ENCODE measurements at places on chromosomes 12 and 14. TPM values are rescaled to one million over a fixed set of nuclear protein-coding genes. Genes with fewer than 3 reads are reported as not detected.
A peak's percentile ranks its signal among the peaks of the same experiment; 100 is the strongest.

GRCh38 chr14:64296561-64296960 lies 2.4 kb upstream of the ESR2 start:
- DNase-seq: no peak

DNA sequence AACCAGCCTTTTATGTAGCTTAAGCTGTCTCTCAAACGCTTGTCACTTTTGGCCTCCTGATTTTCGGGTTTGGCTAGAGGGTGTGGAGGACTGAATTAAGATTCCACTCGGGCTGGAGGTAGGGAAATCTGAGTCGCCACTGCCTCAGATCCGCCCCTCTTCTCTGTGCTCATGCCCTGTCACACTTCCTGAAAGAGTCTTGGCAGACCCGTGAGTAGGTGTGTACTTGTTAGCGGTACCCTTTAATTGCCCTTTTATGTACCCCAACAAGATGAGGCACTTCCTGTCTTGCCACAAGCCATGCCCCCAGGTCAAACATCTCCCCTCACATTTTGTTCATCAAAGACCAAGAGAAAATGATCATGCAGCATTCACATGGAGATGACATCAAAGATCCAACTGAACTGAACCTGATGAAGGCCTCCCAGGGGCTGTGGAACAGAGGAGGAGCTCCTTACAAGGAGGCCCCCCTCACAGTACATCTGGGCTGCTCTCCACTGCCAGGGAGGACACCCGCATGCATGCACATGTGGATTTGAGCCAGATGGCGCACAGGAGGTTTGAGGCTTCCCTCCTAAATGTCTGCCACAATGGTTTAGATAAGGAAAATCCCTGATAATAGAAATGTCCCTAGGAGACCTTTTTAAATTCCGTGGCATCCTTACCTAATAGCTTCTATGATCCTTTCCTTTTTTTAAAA lies 86.5 kb upstream of the CDKN3 start:
- DNase-seq: no peak

DNA sequence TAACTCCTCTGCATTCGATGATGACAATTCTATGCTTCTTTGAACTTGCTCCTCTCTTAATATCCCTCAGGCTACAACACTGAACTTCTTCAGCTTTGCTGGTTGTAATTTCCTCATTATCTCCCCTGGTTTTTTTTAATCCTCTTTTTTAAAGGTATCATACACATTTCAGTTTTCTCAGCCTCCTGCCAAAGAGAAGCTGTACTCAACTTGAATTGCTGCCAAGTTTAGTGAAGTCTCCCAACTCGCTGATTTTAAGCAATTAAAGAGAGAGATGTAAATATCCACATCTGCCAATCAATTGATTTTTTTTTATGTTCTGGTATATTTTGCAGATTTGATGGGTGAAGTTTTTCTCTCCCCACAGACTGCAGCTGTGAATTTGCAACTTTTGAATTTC lies 817.8 kb downstream of the GALC start:
- no peak for DNase-seq

GRCh38 chr14:80475074-80475473 lies 263.8 kb upstream of the DIO2 start:
- DNase-seq: no peak

GRCh38 chr12:40286583-40286982 lies 61.8 kb downstream of the LRRK2 start:
- DNase-seq: no peak

DNA sequence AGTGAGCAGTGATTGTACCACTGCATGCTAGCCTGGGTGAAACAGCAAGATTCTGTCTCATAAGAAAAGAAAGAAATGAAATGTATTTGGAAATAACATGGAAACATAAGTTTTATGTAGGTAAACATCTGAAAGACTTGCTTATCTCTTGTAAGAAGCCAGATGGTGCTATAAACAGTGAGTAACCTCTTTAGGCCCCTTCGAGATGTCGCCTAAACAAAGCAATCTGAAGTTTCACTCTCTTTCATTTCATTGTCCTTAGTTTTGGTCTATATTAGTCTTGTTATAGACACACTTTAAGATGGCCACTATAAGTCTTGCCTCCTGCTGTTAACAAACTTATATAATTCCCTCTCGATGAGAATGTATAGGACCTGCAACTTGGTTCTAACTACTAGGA lies 472.6 kb upstream of the ATP2B1 start:
- DNase-seq: no peak

DNA sequence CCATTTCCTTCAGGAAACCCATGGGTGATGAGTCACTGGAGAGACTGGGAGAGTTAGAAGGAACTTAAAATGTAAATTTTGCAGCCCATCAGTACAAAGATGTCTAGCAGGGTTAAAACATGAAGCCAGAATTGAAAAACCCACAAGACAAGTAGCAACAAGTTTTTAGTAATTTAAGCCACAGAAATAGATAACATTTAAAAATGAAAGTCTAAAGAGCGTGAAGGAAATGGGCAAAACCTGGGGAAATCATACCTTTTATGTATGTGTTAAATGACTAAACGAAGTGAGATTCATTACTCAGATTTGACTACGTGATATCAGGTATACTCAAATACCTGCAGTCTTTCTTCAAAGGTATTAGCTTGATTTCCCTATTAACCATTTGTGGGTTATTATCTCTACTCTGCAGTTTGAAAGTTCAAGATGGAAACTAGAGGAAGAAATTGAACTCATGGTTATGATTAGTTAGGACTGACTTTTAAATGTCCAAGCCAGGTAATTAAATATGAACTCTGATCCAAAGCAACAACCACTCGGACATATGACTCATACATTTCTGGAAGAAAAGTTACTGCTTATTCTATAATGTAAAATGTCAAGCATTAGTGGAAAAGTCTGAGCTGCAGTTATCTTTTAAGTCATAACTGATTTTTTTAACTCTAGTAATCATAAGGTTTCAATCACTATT lies 84.1 kb downstream of the ITPR2 start:
- no peak for DNase-seq

DNA sequence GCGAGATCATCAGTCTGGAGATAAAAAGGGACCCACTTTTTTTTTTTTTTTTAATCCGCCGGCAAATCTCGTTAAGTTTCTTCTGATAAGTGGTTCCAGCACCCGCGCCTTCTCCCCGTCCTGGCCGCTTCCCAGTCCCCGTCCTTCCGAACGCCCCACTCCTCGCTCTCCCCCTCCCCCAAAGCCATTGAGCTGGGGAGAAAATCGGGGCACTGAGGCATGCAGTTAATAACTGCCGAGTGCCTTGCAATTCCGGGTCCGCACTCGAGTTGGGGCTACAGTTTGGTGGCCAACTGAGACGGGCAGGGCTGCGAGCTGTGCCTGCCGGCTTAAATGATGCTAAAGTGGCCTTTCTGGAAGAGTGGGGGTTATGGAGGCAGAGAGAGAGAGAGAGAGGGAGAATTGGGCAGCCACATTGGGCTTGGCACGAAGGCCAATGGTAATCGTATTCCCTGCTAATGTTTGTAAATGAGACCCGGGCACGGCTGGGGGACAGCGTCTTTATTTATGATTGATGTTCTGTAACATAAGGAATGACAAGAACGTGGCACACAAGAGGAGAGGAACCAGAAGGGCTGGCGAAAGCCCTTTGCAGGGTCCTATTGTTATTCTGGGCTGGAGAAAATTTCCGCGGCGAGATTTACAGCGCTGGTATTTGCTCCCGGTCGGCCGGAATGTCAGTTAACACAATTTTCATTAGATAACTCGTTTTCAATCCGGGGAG lies 115.4 kb upstream of the MYL2 start:
- DNase-seq: peak; percentile 18

Gene VRTN
- total RNA-seq: not detected

Gene CISTR
- total RNA-seq: not detected

Gene SLC38A4
- total RNA-seq: 12.0 TPM

DNA sequence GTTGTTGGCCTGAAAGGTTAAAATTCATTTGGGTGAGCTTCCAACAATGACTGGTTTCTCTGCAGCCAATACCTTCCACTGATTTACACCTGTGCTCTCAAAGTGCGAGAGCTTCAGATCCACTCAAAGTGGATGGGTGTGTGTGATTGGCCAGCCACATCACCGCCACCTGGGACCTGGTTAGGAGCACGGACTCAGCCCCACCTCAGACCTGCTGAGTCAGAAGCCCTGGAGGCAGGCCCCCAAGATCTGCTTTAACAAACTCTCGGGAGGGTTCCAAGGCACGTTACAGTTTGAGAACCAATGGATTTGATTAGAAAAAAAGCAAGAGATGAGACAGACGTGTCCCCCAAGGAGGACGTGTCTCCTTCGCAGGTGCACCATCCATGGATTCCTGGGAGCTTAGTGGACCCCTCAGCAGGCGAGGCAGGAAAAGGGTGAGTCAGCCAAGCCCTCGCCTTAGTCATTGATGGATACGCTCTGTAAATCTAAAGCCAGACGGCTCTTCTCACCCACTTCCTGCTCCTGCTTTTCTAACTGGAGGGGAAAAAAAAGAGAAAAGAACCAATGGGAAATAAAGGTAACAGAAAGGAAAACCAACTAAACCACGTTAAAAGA lies 24.5 kb downstream of the FZD10 start:
- DNase-seq: no peak

DNA sequence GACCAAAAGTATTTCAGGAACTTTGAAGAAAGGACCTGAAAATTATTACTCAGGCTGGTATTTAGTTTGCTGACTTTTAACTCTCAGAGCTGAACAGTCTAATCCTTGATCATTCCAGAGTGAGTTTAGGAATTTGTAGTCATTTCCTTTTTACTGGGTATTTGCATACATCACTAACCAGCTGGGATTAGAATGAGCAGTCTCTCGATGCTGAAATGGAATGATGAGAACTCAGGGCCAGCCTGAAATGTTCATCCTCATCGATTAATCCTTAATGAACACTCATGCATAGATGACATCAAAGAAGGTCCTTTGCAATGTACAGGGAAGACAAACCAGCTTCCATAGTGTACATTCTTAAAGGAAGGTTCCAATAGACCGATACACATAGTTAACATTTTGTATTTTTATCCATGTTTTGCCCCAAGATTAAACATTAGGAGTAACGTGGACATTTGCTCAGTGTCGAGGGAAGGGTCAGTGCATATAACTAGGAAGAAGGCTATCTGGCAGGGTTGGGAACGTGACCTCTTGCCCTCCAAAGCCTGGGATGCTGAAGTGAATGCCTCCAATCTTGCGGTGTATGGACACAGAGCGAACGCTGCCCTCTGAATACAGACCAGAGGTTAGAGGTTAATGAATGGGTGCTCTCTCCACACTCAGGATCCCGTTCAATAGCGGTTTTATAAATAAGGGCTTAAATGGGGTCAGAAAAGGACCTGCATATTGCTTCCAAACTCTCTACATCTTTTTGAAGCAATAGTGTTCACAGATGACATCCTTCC lies 14.5 kb downstream of the FBXL14 start:
- no peak for DNase-seq

DNA sequence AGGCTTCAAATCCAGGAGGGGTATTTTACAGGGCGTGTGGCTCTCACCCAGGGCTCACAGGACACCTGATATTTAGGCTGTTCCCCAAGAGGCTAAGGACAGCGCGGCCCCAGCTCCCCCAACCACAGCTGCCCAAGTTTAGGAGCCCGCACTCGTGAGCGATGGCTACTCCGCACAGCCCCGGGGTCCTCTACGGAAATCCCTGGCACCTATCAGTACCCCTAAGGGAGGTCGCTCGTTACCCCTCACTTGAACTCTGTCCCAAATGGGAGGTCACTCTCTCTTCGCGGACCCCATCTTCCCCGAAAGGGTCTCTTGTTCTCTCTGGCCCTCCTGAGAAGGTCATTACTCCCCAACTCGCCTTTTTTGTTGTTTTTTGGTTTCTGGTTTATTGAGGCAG lies 708 bp upstream of the P2RX4 start:
- DNase-seq: no peak

All from tongue (tissue), 3 donors.